Stimulated activated CD4-positive, alpha-beta T cell treated with anti-CD3 and anti-CD28 coated beads, Interleukin-12 subunit alpha, Interleukin-12 subunit beta, amount 100 ng/mL, for 4 hours (primary cell): ENCODE measurements at places on chromosomes 4 and X.
A peak's percentile ranks its signal among the peaks of the same experiment; 100 is the strongest.

DNA sequence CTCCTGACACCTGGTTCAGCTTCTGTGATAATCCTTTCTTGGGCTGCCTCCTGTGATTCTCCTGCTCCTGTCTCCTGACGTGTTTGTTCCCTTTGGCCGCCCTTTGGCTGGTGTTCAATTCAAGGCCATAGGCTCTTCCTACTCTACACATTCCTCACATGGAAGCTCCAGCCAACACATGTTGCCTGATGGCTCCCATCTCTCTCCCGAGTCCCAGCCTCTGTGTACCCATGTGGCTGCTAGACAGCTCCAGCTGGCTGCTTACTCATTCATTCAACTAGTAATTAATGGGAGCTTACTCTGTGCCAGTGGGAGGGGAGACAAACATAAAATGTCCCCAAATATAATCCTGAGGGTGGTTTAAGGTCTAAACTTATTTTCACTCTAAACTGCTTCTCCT is 9.2 kb upstream of the MED28 start:
- no peak for DNase-seq

DNA sequence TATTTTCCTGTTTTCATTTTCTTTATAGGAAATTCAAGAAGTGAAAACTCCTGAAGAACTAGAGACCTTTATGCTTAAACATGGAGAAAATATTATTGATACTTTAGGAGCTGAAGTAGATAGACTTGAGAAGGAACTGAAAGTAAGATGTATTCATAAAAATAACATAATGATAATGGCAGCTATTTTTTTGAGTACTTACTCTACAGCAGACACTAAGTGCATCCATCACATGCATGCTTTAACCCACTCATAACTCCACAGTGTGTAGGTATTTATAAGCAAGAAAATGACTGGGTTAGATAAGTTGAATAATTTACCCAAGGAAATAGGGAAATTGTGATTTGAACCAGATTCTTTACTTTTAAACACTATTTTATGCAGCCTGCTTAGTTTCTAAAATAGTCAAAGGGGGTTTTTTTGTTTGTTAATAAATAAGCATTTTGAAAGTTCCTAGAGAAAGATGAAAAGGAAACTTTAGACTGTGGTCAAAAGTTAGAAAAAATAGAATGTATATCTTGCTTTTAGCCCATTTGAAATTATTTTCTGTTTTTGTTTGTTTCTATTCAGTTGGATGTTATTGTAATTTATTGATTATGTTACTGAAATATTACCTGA is 74.2 kb downstream of the BEND4 start:
- DNase-seq, result no peak

DNA sequence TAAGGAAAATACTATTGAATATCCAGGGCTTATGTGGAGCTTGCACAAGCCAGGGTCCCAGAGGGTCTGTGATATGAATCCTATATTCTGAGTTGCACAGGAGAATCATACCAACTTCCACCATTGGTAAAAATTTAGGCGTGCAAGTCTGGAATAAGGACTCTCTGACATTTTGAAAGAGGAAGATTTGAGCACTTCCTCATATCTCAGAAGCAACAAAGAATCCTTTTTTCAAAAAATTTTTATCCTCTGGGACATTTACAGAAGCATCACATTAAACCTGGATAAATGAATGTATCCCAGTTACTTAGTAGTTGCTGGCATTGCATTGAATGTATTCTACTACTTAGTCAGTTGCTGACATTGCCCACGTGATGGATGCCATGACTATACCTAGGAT is 24.2 kb upstream of the CAMK2D start:
- no peak for DNase-seq

DNA sequence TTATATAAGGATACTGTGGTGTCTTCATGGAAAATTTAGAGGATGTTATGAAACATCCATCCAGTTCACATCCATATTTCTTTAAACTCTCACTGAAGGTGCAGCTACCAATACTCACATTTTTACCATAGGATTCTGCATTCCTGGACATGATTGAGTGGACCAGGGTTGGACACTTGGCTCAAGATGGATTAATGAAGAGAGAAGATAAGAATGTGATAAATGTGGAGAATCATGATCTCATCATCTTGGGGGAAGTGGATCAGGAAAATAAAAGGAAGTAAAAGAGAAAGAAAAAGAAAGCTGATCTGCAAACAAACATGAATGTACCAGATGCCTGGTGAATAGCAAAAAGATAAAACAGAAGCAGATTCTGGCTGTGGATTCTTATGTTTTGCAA is 175.4 kb downstream of the NPFFR2 start:
- DNase-seq, result no peak

DNA sequence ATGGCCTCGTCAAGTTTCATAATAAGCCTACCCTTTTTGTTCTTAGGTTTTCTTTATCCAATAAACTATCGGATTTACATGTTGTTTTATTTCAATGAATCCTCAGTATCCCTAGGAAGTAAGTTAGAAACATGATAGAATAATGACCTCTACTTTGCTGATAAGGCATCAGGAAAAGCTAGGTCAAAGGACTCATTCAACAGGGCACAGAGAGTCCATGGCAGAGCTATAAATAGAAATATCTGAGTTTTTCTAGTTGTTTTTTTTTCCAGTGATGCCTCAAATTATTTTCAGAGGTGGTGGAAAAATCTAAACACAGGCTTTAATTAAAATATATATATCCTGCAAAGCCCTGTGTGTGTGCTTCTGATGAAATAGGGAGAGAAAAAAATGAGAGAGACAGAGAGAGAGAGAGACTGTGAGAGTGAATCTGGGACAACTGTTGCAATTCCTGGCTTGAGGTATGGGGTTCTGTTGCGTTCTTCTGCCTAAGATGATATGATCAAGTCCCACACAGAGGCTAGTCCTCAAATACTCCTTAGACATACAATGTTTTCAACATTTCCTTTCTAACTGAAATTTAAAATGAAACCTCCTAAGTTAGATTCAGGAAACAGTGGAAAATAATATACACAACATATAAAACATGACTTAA is 139.9 kb downstream of the HDX start:
- no peak for DNase-seq

GRCh38 chr4:992297-993110 is 700 bp downstream of the SLC26A1 start:
- DNase-seq, result no peak

DNA sequence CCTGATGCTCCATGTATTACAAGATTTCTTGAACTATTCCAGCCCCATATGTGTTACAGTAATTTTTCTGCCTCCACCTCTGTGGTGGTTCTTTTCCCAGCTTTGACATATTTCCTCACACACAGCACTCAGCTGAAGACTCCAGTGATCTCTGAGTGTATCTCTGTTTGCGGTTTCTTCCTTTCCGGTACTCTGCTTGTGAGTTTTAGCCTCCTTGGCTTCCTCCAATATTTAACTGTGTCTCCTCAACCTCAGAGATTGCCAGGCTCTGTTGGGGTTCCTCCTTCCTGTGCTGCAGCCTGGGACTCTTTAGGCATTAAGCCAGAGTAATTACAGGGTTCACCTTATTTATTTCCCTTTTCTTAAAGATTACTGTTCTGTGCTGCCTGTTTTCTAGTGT is 73.2 kb downstream of the NFKB1 start:
- no peak for DNase-seq

DNA sequence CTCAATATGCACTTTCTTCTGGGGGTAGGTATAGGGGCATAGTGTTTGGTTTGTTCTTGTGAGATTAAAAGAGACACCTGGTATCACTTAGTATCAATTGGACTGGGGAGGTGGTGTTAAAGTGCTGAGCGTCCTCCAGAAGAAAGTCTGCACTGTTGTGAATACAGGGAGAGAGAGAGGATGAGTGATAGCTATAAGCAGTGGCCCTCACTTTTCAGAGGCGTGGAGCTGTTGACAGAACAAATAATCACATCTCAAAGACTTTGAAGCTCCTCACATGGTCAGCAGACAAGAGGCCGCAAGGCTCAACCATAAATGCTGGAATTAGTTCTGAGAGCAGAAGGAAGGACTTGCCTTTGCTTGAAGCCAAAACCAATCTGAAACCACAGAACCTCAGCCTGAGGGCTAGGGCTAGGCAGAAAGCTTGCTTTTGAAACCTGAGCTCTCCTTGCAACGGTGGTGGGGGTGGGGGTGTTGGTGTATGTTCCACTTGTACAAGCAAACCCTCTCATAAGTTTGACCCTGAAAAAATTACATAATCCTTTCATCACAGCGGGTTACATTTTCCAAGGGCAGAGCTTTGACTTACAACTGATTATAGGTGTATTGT is 123.2 kb upstream of the SCML1 start:
- no peak for DNase-seq

GRCh38 chr4:13543839-13544605 is at the start of gene NKX3-2:
NKX3-2 (minus strand) TSS chr4:13544508; CDS start chr4:13544414, 94 bp downstream.
- no peak for DNase-seq

DNA sequence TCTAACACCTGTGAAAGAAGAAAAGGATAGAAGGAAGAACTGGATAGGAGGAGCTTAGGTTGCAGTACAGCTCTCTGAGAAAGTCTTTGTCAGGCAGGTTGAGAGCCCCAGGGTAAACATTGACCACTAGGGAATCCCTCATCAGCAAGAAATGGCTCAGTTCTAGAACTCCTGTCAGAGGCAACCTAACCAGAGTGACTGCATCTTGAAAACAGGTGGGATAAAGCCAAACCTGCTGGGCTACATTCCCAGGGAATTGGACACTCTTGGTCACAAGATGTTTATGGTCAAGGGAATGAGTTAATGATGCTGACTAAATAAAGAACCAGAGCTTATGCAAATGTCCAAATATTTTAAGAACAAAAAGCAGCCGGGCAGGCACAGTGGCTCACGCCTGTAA is 108.3 kb upstream of the MED14 start:
- DNase-seq, result no peak

DNA sequence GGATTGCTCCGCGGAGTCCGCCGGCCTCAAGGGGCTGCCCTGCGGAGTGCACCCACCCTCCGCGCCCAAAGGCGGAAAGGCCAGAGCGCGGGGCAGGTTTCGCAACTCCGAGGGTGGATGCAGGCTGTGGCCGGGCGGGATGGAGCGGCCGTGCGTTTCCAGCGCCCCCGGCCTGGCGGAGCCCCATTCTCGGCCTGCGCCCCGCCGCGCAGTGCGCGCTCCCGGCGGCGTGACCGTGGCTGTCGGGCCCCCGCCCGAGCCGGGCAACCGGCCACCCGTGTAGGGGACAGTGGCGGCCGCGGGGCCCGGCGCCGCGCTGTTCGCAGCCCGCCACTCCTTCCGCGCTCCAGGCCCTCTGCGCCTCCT is 331 bp downstream of the SETD7 start:
- DNase-seq, result no peak

- DNase-seq, result no peak
These were observed 292.7 kb downstream of the SPOCK3 start for GRCh38 chr4:166941629-166942028.

DNA sequence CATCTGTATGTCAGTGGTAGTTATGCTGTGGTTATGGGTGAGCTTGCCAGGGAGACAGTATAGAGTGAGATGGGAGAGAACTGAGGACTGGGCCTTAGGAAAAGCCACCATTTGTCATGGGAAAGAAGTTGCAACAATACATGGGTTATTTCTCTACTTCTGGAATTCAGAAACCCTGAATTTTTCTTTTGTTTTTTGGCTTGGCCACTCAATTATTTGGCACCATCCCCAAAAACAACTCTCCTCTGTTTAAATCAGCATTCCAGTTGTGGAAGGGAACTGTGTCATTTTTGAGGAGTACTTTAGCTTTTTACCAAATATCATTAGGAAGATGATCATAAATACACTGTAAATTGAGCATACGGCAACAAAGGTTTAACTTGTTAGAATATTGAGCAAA is 41.1 kb upstream of the ACSL4 start:
- DNase-seq, result no peak

- DNase-seq, result peak; percentile 54
These were observed 55.8 kb upstream of the BCOR start for GRCh38 chrX:40153345-40154249.

GRCh38 chrX:13076176-13076961 is 31.9 kb upstream of the FAM9C start:
- DNase-seq, result no peak

DNA sequence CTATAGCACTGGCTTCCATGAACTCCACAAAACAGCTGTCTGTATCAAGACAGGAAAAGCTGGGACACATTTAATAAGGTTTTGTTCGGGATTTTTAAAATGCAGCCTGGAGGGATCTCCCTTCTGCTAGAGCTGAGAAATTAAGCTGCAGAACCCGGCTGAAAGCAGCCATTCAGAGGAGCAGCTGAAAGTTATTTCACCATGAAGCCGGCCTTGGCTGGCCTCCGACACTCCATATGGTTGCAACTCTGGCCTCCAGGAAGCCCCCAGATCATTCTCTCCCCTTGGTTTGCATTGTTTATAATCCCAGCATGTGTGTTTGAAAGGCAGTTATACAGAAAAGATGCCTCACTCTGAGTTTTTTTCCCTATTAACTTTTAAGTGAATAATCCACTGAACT is 239.4 kb downstream of the SPATA18 start:
- no peak for DNase-seq

GRCh38 chr4:87274803-87275202 is 47.9 kb downstream of the HSD17B13 start:
- DNase-seq, result no peak

DNA sequence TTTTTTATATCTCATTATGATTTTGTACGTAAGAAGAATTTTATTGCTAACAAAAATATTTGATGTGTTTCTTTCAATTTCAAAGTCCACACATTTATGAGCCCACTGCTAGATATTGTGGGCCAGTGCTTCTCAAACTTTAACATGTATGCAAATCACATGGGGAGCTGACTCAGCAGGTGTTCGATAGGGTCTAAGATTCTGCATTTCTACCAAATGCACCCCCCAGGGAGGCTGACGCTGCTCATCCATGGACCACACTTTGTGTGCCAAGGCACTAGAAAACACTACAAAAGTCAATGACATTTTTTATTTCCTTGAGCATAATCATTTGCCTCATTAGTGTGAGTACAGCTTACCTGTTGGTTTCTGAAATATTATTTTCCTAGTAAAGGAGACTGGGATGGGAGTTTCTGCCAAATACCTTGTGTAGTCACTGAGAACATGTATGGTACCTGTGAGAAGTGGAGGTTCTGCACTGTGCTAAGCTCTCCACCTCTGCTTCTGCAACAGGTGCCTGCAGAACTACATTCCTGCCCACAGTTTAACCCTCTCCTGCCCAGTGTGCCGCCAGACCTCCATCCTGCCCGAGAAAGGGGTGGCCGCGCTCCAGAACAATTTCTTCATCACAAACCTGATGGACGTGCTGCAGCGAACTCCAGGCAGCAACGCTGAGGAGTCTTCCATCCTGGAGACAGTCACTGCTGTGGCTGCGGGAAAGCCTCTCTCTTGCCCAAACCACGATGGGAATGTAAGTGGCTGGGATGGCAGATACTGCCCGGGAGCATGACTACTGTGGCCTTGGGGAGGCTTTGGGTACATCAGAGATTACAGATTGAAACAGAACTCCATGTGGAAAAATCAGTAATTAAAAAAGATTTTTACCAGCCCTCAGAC is 68.9 kb upstream of the MND1 start:
- no peak for DNase-seq

GRCh38 chr4:181504924-181505323 is 738.3 kb upstream of the TENM3 start:
- DNase-seq, result no peak

GRCh38 chr4:76219299-76220055 is 5.9 kb upstream of the SCARB2 start:
- no peak for DNase-seq
